ENCODE measurements at places on chromosomes 7 and 10.

DNA sequence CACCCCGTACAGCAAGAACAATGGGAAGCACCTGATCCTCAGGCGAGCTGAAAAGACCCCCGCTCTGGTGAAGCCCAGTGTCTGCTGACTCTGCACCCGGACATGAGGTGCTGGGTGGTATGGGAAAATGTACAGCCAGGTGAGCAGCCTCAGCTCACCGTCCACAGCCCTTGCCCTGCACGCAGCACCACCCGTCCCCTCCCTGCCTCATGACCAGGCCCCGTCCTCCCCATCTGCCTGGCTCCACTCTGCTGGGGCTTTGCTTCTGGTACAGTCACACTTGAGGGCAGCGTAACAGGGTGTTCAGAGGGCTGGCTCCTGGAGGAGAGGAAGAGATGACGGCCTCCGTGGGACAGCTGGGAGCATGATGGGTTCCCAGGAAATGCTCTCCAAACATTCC lies 49.1 kb downstream of the NCAPG2 start:
- no peak for DNase-seq

DNA sequence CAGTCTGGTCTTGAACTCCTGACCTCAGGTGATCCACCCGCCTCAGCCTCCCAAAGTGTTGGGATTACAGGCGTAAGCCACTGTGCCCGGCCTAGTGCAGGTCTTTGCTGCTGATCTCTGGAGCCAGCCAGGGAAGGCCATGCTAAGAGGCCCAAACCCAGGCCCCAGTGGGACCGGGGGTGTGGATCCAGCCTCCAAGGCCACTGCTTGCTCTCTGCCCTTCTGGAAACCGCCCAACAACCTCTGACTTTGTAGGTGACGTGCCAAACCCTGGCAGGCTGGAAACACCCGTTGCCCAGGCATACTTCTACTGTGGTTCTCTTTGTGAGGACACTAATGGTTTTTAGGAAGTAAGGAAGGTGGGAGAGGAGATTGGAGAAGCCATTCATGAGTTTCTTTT lies 83.5 kb upstream of the GNA12 start:
- no peak for DNase-seq

- no peak for DNase-seq
Observed at GRCh38 chr7:53657586-53657985, 622.2 kb downstream of the POM121L12 start.

GRCh38 chr7:135905858-135906257 lies 71.3 kb downstream of the MTPN start:
- no peak for DNase-seq

GRCh38 chr10:63780101-63780500 lies 258.9 kb downstream of the REEP3 start:
- DNase-seq: no peak

- no peak for DNase-seq
Observed at GRCh38 chr10:121497513-121498470, 100.5 kb downstream of the FGFR2 start.

- no peak for DNase-seq
Observed at GRCh38 chr10:112246-112645, 23.0 kb upstream of the ZMYND11 start.

- DNase-seq: no peak
Observed at GRCh38 chr10:60527676-60528075, 138.0 kb upstream of the ANK3 start.

GRCh38 chr7:143245123-143245522 lies 18.1 kb upstream of the GSTK1 start:
- DNase-seq: no peak

- no peak for DNase-seq
Observed at GRCh38 chr7:33530664-33531063, 374.7 kb upstream of the BMPER start.

- no peak for DNase-seq
Observed at GRCh38 chr10:21167288-21168010, 270.3 kb upstream of the NEBL start.

GRCh38 chr7:79290841-79291497 lies 162.5 kb downstream of the MAGI2 start:
- no peak for DNase-seq

- no peak for DNase-seq
Observed at GRCh38 chr10:1522237-1522636, 215.1 kb downstream of the ADARB2 start.

GRCh38 chr7:81769891-81770727 lies at the start of gene HGF:
Gene HGF (minus strand): TSS chr7:81770047. CDS start chr7:81769971, 76 bp downstream.
- DNase-seq: no peak

GRCh38 chr10:49599546-49599945 lies 10.6 kb upstream of the SLC18A3 start:
- no peak for DNase-seq

- no peak for DNase-seq
Observed at GRCh38 chr10:96706331-96706853, 13.9 kb downstream of the PIK3AP1 start.

DNA sequence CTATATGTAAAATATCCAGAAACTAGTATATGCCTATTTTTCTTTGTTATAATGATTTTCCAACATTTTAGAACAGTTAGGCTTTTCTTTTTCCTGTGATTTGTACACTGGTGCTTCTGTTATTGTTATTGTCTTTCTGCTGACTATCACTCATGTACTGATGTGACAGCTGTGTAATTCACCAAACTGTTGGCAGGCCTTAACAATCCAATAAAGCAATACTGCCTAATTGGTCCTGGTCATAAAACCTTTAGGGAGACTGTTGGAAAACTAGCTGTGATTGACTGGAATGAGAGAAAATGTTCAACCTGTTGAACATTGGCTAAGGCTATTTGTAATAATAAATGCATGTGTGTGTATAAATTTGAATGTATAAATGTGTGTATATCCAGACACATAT lies 956.6 kb downstream of the REEP3 start:
- DNase-seq: no peak

DNA sequence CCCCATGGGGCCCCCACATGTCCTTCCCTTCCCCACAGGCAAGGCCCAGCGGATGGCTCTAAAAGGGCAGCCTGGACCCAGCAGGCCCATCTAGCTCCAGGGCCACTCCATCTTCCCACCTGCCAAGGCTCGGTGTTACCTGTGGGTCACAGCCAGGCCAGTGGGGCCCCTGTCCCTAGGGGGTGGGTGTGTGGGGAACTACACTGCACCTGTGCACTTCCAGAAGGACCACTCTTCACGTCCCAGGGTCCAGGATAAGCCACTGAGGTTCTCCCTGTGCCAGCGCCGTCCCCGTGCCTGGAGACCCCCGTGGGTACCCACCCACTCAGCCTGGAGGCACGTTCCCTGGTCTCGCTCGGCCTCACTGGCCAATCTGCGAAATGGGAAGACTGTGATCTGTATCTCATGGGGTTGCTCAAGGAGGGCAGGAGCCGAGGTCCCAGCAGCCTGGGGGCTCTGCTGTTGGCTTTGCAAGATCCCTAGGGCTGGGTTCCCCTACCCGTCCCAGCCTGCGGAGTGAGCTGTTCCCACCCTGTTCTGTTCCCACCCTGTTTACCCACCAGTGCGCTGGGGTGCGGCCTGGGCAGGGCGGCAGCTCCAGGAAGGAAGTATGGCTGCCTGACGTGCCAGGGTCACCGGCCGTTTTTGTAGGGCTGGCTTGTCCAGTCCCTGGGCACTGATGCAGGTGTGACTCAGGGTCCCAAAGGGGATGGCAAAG lies 4.6 kb downstream of the PWWP2B start:
- no peak for DNase-seq

GRCh38 chr7:114354306-114354705 lies 60.3 kb upstream of the FOXP2 start:
- no peak for DNase-seq

GRCh38 chr7:121449735-121450240 lies 53.7 kb upstream of the FAM3C start:
- no peak for DNase-seq

- no peak for DNase-seq
Observed at GRCh38 chr10:95538412-95538811, 22.8 kb downstream of the SORBS1 start.

Data from stimulated activated naive B cell treated with anti-CD40 and anti-IgM and Interleukin-4, amounts not matched to agents 10 μg/mL and 1 μg/mL and 100 μg/mL, for 72 hours (primary cell).